Stimulated activated naive CD8-positive, alpha-beta T cell treated with anti-CD3 and anti-CD28 coated beads, Interleukin-15, Interleukin-2, amounts not matched to agents 100 U/mL and 50 U/mL, for 24 hours (primary cell): ENCODE measurements at places on chromosomes 1 and 21.

- no peak for DNase-seq
Measured at GRCh38 chr21:34128124-34128523, 54.7 kb downstream of the MRPS6 start.

DNA sequence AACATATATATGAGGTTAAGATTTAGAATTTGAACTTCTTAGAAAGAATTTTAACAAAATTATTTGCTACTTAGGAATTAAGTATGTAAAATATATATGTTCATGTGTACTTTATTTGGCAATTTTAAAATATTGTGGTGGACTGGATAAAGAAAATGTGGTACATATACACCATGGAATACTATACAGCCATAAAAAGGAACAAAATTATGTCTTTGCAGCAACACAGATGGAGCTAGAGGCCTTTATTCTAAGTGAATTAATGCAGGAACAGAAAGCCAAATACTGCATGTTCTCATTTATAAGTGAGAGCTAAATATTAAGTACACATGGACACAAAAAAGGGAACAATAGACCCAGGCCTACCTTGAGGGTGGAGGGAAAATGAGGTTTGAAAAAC is 72.2 kb upstream of the FMN2 start:
- no peak for DNase-seq

DNA sequence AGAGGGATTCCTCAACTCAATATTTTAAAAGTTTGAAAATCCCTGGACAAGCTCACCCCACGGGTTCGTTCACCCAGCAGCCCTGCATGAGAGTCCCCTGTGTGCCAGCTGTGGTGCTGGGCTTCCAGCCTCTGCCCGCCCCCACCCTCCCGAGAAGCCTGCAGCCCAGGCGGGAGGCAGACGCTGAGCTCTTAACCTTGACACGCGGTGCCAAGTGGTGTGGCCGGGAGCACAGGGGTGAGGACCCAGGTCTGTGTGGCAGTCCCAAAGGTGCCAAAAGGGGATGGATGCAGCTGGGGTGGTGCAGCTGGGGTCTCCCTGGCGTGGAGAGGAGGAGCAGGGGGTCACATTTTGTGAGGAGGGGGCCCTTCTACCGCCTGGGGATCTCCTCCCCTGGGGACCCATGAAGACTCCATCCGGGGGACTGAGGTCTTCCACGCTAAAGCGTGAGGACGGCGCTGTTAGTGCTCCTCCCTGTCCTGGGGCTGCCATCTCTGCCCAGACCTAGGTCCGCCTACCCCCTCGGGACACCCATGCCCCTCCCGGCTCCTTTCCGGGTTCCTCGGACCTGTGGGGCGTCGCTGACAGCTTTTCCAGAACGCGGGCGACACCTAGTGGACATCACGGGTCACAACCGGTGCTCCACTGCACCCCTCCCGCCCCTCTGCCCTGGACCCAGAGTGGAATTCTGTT is 12.9 kb downstream of the PLA2G2F start:
- peak; percentile 84 for DNase-seq

- DNase-seq: no peak
Measured at GRCh38 chr1:61487801-61488200, 237.1 kb downstream of the TM2D1 start.

DNA sequence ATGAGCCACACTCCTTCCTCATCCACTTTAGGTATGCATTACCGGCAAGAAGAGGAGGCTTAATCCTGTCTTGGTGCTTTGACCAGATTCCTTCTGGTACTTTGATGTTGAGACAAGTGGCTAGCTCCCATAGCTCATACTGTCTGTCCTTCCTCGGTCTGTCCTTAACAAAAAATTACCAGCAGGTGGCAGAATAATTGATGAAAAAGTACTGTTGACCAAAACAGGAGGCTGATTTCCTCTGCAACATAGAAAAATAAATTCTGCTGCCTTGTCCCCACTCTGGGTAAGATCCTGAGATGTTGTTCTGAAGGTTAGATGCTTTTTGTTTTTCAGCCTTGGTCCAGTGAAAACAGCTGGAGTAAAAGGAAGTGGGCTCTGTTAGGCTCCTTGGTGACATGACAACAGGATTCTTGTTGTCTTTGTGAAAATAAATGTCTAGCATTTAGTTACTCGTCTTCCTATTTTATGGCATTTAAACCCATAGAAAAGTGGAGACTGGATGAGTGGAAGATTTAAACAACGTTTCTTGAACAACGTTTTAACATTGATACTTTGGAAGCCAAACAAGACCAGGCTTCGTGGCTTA is 11.2 kb upstream of the HJV start:
- no peak for DNase-seq

- DNase-seq: no peak
Measured at GRCh38 chr21:38039841-38040240, 123.6 kb upstream of the KCNJ6 start.

- DNase-seq: no peak
Measured at GRCh38 chr1:39440856-39441255, 50.6 kb upstream of the BMP8A start.

GRCh38 chr21:39097335-39097861 is 85.9 kb downstream of the PSMG1 start:
- no peak for DNase-seq

DNA sequence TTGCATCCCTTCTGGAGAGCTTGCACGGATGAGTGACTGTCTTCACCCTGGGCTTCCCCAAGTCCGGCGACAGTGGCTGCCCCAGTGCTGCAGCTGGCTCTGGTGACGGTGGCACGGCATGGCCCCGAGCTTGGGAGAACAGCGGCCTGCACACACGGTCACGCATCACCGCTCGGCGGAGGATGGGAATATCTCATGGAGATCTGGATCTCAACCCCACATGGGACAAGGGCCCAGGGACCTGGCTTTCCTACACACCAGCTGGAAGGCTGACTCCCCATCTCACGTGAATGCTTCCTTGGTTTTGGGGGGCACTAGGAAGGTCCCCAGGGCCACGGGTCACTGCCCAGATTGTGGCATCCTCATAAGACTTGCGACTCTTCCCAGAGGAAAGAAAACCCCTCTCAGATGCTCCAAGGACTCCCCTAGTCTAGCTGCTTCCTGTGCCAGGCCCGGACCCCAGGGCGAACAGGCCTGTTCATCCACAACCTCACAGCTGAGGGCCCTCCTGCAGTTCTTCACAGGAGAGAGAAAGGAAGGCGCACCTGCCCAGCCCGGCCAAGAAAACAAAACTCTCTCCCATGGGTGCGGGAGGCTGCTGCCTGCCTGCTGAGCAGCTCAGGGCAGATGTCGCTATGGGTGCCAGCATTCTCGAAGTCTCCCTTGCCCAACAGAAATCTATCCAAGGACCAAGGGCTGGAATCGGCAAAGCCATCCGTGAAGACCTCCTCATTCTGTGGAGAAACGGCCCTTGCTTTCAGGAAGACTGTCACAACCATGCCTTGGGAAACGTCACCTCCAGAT is 9.9 kb downstream of the CFAP410 start:
- DNase-seq: no peak

GRCh38 chr1:196527919-196528318 is 80.3 kb downstream of the KCNT2 start:
- no peak for DNase-seq

DNA sequence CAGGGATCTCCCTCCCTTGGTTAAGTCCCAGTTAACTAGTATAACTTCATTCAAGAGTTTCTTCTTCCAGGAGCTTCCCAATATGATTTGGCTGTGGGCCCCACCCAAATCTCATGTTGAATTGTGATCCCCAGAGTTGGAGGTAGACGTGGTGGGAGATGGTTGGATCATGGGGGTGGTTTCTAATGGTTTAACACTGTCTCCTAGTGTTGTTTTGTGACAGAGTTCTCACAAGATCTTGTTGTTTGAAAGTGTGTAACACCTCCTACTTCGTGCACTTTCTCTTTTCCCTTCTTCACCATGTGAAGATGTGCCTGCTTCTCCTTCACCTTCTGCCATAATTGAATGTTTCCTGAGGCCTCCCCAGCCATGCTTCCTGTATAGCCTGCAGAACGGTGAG is 251.8 kb upstream of the FGGY start:
- DNase-seq: no peak

DNA sequence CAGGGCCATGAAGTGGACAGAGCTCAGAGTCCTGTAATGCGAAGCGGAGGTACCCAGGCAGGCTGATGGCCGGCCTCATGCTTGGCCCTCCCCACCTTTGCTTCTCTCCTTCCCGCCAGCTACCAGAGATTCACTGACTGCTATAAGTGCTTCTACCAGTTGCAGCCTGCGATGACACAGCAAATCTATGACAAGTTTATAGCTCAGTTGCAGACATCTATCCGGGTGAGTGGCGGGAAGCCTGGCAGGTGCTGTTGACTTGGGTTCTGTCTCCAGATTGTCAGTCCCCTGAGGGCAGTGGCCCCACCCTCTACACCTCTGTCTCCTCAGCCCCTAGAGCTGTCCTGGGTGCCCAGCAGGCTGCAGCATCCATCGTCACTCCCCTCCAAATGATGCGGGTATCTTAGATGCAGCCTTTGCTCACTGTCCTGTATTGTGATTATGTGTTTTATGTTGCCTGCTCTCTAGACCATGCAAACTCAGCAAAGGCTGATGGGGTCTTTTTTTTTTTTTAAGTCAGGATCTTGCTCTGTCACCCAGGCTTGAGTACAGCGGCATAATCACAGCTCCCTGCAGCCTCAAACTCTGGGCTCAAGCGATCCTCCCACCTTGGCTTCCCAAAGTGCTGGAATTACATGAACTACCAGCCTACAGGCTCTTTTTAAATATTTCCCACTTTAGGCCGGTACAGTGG is 9.6 kb upstream of the BGLAP start:
- no peak for DNase-seq

DNA sequence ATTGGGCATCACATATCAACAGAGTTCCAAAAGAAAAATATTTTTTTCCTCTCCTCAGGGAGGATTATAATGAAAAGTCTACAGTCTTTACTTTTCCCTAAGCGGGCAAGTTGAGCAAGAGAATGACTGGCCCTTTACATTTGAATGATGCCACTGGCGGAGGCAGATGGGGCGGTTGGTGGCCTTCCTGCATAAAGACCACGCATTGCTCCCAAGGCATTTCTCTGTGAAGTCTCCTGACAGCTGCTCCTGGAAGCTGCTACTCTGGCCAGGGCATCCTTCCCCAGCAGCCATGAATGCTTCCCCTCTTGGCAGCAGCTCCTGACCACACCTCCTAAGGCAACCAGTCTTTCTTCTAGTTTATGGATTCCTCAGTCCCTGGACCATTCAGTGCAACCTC is 161.1 kb upstream of the RRP15 start:
- DNase-seq: no peak
